Activated naive CD4-positive, alpha-beta T cell treated with anti-CD3 and anti-CD28 coated beads, Interleukin-2, amount 50 U/mL, for 16 hours (primary cell): ENCODE measurements at places on chromosomes 7 and 10.

GRCh38 chr7:142460402-142461117 lies 202.7 kb upstream of the PRSS58 start:
- no peak for DNase-seq

GRCh38 chr7:28123752-28124151 lies 56.8 kb downstream of the JAZF1 start:
- no peak for DNase-seq

DNA sequence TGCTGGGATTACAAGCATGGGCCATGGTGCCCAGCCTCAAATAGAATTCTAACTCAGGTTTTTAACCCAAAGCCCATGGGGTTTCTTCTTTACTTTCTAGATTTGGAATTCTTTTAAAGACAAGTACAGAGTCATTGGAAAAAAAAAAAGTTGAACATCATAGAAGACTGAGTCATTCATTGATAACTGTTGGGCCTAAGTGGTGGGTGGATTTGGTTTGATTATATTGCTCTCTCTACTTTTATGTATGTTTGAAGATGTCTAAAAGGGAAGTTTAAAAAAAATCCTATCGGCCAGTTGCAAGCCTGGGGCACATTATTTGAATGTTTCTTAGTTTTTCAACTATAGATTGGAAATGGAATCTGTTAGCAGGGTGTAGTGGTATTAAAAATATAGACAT lies 49.7 kb downstream of the INPP5F start:
- no peak for DNase-seq

DNA sequence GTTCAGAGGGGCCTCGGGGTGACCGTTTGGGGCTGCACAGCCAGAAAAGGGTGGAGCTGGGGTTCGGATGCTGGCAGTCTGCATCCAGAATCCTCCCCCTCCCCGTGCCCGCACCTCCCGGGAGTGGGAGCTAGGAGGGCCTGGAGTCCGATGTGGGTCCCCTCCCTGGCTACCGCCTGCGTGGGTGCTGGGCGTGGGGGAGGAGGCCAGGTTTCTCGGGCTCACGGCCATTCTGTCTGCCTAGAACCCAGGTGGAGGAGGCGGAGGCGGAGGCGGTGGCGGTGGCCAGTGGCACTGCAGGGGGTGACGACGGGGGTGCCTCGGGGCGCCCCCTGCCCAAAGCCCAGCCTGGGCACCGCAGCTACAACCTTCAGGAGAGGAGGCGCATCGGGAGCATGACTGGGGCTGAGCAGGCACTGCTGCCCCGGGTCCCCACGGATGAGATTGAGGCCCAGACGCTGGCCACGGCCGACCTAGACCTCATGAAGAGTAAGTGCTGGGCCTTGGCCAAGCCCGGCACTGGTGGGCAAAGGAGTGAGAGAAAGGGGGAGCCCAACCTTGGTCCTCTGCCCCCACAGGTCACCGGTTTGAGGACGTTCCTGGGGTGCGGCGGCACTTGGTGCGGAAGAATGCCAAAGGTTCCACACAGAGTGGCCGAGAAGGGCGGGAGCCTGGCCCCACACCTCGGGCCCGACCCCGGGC lies 7.0 kb downstream of the SLC4A2 start:
- DNase-seq, result no peak

GRCh38 chr7:75914169-75914654 lies 743 bp upstream of the POR start:
- DNase-seq, result no peak

GRCh38 chr7:98753989-98754479 lies 115.8 kb downstream of the TMEM130 start:
- DNase-seq, result no peak

- DNase-seq, result no peak
Measured at GRCh38 chr7:130369110-130369711, 11.1 kb upstream of the CPA1 start.

DNA sequence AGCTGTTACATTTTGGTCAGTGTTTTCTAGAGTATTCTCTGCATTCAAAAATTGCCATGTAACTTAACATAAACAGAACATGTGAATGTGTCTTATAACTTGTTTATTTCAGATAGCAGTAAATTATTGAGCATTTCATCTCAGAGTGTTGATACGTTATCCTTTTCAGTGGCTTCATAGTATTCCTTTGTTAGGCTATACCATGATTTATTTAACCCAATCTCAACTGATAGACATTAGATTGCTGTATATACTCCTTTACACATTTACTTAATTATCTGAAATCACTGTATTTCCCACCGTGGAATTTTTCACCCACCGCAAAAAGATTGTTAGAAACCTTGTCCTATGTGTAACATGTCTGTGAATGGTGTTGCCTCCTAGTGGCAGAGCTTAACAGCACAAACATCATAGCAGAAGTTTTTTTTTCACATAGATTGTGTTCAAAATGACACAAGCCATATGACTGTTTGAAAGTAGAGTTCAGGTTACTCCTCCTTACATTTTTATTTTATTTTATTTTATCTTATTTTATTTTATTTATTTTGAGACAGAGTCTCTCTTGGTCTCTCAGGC lies 21.4 kb downstream of the SLF2 start:
- no peak for DNase-seq

- no peak for DNase-seq
Measured at GRCh38 chr7:15688911-15689310, 2.4 kb upstream of the MEOX2 start.
